ENCODE measurements at places on chromosomes 11 and 22.
A peak's percentile ranks its signal among the peaks of the same experiment; 100 is the strongest.

DNA sequence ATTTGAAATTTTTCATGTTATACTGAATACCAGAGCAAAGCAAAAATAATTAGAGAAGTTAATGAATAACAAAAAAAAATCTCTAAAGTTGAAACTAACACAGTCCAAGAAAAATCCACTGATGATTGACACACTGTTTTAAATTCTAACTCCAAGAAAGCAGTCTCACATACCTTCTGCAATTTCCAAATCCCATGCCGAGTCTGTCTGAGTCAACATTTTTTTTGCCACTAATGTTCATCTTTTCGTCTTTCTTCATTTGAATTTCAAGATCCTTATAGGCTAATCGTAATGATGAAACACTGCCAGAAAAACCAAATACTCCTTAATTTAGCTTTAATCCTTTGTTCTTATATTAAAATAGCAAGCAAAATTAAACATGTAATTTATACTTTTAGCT lies 39.5 kb downstream of the ARFGAP3 start:
- DNase-seq: peak; percentile 55

GRCh38 chr22:45672564-45673481 lies 1.2 kb downstream of the ATXN10 start:
- DNase-seq: no peak

DNA sequence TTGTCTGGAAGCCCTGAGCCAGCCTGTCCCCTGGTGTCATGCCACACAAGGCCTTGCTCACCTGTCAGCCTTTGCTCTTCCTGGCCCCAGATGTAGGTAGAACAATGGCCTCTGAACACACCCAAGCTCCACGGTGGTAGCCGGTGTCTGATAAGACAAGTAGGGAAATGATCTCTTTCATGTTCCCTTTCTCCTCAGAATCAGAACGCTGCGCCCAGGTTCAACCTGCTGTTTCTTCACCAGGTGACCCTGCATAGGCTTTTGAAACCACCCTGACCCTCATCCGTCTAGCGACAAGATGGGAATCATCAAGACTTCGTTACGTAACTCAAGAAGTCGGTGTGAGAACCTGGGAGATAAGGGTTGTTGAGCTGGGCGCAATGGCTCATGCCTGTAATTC lies 28.7 kb upstream of the YWHAH start:
- no peak for DNase-seq

DNA sequence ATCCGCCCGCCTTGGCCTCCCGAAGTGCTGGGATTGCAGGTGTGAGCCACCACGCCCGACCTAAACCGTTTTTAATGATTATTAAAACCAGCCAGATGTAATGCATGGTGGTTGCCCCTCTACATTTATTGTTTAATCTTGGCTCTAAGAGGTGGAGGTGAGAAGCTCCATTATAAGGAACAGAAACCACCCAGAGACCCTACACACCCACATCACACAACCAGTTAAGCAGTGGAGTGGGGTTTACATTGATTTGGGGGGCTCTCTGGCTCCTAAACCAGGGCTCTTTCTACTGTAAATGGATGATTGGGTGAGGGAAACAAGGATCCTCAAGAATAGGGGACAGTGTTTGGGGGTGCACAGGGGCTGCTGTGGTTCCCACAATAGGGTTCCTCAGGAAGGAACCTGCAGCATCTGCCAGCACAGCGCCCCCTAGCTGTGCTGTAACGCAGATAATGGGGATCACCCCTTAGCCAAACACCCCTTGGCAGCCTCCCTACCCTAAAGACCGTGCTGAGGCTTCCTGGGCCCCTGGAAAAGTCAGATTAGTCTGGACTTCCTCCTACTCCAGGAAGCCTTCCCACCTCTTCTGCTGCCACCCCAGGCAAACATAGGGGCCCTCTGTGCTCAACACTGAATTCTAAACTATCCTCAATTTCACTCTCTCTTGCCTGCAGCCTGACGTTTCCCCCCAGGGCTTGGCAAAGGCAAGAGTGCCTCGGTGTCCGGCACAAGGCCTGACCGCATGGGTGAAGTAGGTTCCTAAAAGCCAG lies 2.4 kb downstream of the MPST start:
- peak; percentile 29 for DNase-seq
